ENCODE measurements at places on chromosomes 4 and X.

- no peak for DNase-seq
Measured at GRCh38 chr4:186227221-186227620, at the start of gene KLKB1. TSS of gene KLKB1 (plus strand) at chr4:186227507. CDS start at chr4:186228196, 689 bp downstream.

DNA sequence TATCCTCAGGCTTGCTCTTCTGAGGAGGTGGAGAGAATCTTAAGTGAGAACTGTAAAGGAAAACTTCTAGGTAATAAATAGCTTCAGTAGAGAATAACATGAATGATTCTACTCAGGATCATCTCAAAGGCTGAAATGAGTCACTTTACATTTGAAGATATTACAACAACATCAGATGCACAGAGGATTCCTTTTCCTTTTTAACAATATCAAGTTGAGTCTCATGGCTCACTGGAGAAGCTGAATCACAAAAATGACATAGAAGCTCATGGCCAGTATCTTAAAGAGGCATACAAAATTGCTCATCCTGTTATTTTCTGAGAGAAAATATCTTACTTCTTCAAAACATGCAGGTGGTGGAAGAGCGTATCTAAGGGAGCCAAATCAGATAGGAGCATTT lies 72.5 kb upstream of the EMCN start:
- DNase-seq, result no peak

DNA sequence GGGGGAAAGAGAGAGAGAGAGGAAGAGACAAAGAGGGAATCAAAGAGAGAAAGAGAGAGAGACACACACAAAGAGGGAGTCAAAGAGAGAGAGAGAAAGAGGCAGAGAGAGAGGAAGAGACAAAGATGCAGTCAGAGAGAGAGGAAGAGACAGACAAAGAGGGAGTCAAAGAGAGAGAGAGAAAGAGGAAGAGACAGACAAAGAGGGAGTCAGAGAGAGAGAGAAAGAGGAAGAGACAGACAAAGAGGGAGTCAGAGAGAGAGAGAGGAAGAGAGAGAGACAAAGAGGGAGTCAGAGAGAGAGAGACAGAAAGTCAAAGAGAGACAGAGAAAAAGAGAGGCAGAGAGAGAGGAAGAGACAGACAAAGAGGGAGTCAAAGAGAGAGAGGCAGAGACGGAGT lies 45.5 kb downstream of the MAGEA9 start:
- no peak for DNase-seq

- no peak for DNase-seq
Measured at GRCh38 chr4:75514949-75515612, 808 bp downstream of the THAP6 start.

GRCh38 chr4:109185548-109185947 lies 116.9 kb downstream of the COL25A1 start:
- DNase-seq, result no peak

- no peak for DNase-seq
Measured at GRCh38 chrX:40298069-40298468, 200.3 kb upstream of the BCOR start.

DNA sequence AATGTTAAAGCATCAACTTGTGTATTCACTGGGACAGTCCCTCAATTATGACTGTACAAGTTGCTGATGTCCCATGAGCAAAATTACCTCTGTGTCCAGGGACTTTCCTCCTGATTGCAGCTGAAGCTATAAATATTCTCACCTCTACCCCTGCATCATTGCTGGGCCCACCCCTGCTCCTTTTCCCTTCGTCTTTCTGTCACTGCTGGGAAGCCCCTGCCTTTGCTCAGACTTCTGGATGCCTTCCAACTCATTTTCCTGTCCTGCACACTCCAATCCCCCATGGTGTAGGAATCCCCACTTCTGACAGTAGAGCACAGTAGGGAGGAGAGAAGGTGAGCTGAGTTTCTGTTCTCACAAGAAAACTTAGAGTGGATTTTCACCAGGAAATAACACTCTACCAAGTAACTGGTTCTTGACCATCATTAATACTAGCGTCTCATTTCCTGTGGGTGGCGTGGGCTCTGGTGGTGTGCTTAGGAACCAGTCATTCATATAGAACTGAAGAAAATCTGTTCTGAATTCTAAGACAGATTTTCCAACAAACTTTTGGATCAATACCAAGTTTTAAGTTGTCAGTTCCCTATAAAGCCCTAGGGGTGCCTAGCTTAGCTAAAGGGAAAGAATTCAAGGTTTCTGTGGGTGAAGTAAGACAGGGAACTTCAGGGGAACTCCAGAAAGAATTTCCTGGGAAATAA lies 136.2 kb upstream of the MED14 start:
- DNase-seq, result no peak

All from HCT116 (cell line).